ENCODE measurements at places on chromosomes 16 and 17.

- no peak for DNase-seq
Measured at GRCh38 chr17:63454915-63455314, 8.8 kb upstream of the CYB561 start.

DNA sequence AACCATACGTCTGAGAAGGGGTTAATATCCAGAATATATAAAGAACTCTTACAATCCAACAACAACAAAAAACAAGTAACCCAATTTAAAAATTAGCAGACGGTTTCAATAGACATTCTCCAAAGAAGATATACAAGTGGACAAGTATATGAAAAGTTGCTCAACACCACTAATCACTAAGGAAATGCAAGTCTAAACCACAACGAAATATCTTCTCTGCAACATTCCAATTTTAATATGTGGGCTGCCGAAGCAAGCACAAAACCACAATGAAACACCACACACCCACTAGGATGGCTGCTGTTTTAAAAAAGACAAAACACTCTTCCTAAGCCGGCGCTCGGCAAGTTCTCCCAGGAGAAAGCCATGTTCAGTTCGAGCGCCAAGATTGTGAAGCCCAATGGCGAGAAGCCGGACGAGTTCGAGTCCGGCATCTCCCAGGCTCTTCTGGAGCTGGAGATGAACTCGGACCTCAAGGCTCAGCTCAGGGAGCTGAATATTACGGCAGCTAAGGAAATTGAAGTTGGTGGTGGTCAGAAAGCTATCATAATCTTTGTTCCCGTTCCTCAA lies 5.9 kb upstream of the SLC13A2 start:
- no peak for DNase-seq

- no peak for DNase-seq
Measured at GRCh38 chr17:78798695-78799559, 16.9 kb upstream of the CYTH1 start.

GRCh38 chr17:82013772-82014321 lies 8.8 kb downstream of the CENPX start:
- DNase-seq: no peak

Data from activated CD4-positive, alpha-beta T cell treated with anti-CD3 and anti-CD28 coated beads for 4 hours (primary cell).